ENCODE measurements at places on chromosomes 2 and 18.

GRCh38 chr2:54566896-54567295 is 110.8 kb downstream of the SPTBN1 start:
- no peak for DNase-seq

GRCh38 chr2:60555066-60555782 is 1.8 kb upstream of the BCL11A start:
- no peak for DNase-seq

GRCh38 chr2:17792515-17792914 is 23.7 kb upstream of the MSGN1 start:
- no peak for DNase-seq

- no peak for DNase-seq
Observed at GRCh38 chr2:114933671-114934241, 491.3 kb downstream of the DPP10 start.

- DNase-seq = no peak
Observed at GRCh38 chr2:203948733-203949132, 12.2 kb downstream of the ICOS start.

DNA sequence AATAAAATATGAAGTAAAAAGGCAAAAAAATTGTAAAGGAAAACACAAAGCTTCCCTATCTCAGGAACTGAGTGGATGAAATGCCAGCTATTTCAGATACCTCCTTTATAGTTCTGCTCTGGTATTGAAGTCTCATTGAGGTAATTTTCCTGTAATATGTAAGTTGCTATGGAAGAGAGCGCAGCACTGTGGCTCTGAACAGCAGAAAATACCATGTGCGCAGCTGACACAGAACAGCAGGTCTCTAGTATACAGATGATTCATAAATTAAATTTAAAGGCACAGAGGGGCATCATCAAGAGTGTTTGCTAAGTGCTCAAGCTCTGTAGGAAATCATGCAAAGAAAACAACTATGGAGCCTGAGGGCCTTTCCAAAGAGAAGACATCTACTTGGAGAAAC is 315.3 kb upstream of the CDH7 start:
- DNase-seq = no peak

- no peak for DNase-seq
Observed at GRCh38 chr18:33159151-33159550, 281.4 kb downstream of the CCDC178 start.

GRCh38 chr18:80198994-80199748 is 48.1 kb downstream of the PARD6G start:
- no peak for DNase-seq

DNA sequence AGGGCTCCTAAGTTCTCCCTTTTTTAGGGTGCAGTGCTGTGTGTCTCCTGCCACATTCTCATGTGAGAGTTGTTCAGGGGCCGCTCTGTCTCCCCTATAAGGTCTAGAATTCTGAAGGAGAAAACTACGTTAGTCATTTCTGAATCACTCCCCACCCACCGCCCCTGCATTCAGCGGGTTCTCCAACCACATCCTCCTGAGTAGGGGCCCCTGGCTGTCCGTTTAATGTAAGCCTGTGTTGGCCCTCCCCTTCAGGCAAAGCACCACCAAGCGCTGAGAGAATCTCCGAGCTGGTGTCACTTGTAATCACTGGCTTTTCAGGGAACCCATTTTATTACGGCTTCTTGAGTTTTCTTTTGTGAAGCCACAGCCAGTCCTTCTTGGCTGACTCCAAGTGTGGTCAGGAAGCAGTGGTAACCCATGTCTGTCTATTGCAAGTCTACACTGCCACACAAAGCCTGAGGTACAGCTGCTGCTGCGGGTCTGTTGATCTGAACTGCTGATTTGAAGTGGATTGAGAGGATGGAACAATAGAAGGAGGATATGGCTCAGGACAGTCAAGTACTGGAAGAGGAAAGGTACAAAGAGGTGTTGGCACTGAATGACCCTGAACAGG is 16.9 kb downstream of the LCT start:
- DNase-seq = no peak

- no peak for DNase-seq
Observed at GRCh38 chr18:14935210-14935609, 187.2 kb downstream of the ANKRD30B start.

- no peak for DNase-seq
Observed at GRCh38 chr2:70199320-70199864, 8.6 kb upstream of the C2orf42 start.

- DNase-seq = no peak
Observed at GRCh38 chr2:173448938-173449471, 94.3 kb downstream of the CDCA7 start.

DNA sequence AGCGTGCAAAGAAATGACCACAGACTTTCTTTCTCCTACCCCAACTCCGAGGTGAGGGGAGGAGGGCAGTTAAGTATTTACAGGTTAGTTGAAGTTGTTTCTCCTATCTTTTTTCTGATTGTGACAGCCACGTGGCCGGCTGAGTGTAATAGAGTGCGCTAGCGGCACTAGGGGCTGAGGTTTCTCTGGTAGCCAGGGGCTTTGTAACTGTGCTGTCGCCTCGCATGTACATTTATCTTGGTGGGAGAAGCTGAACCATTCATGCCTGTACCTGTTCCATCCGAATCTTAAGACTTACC is 214.1 kb upstream of the STON1 start:
- DNase-seq = no peak

GRCh38 chr2:118151831-118152230 is 63.6 kb downstream of the INSIG2 start:
- DNase-seq = no peak

Measured in thoracic aorta (tissue), 2 donors.